ENCODE measurements at places on chromosomes 2 and 18.

DNA sequence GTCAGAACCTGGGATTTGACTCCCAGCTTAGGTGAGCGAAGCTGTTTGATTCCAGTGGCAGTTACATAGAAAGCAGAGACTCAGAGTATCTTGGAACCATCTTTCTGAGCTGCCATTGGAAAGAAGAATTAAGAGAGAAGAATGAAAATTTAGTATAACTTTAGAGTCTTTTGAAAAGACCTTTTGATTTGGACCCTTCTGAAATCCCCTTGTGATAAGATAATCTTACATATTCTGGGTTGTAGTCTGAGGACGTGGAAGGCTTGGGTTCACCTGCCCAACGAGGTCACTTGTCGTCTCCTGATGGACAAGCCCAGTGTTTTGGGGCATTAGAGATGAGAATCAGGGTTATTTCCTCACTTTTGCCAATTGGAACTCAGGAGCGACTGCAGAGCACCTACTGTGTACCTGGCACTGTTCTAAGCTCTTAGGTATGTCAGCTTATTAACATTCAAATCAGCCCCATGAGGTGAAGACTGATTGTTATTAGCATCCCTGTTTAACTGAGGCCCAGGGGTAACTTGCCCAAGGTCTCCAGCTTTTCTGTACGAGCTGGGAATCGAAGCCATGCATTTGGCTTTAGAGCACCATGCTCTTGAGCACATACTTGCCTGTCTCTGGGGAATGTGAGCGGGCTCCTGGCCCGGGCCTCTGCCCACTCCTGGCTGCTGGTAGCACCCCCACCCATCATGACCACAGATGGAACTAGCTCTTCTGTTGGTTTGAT lies 2.9 kb downstream of the HK2 start:
- DNase-seq: no peak

- no peak for DNase-seq
Measured at GRCh38 chr18:5463390-5463789, 80.4 kb downstream of the EPB41L3 start.

GRCh38 chr18:9574473-9575115 lies 39.8 kb downstream of the PPP4R1 start:
- DNase-seq: no peak

- DNase-seq: no peak
Measured at GRCh38 chr2:49043405-49043982, 110.8 kb downstream of the FSHR start.

- DNase-seq: no peak
Measured at GRCh38 chr2:138084206-138084605, 119.9 kb downstream of the HNMT start.

GRCh38 chr2:37982847-37983246 lies 57.8 kb downstream of the RMDN2 start:
- DNase-seq: no peak

DNA sequence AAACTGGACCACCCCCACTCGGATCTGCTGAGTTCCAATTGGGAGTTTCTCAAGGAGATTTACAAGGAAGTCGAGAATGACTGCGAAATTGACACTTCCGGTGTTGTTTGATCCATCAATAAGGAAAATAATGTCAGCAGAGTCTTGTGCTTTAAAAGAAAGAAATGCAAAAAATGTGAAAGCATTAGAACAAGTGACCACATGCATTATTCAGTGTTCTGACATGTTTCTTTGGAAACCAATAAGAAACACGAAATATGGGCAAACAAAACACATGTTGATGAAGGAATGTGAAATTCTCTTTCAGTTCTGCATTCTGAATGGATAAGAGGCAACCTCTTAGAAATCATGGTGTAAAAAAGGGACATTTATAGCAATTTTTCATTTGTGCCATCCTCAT lies 25.9 kb downstream of the COL6A3 start:
- no peak for DNase-seq

- no peak for DNase-seq
Measured at GRCh38 chr2:76008001-76008702, 297.4 kb upstream of the GCFC2 start.

GRCh38 chr2:2000724-2001061 lies 256.4 kb upstream of the PXDN start:
- DNase-seq: no peak

GRCh38 chr2:160928854-160929301 lies 231.3 kb upstream of the TANK start:
- no peak for DNase-seq
